ENCODE measurements at places on chromosomes 16 and 17. TPM values are rescaled to one million over a fixed set of nuclear protein-coding genes. Genes with fewer than 3 reads are reported as not detected.
A peak's percentile ranks its signal among the peaks of the same experiment; 100 is the strongest.

- peak overlapping the region; percentile 94 for H3K27ac ChIP-seq
- H3K27me3 ChIP-seq, result no peaks in the 10 kb centered on the region
- H3K4me1 ChIP-seq, result peaks cover 26% of the 10 kb centered on the region
- no peaks in the 10 kb centered on the region for H3K36me3 ChIP-seq
- DNase-seq, result no peak
Measured at GRCh38 chr16:11915114-11915643, 577 bp downstream of the GSPT1 start.

Gene TMEM231
- total RNA-seq, result 12.0 TPM

DNA sequence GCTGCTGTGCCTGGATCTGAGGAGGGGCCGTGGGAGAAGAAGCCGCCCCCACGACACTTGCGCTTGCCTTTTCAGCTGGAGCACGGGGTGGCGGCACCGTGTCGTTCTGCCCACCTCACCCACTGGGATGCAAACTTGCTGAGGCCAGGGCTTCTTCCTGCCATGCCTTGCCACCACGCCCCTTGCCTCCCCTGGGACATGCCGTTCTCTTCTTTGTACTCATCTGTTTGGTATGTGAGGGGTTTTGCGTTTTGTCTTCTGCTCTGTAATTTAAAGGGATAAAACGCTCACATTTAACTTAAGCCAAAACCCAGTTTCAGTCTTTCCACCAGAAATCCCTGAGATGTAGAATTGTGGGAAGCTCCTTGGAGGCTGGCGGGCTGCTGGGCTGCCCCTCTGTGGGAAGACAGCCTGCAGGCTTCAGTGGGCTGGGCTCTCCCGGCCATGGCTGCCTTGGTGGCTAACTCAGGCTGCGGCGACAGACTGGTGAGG lies 180.2 kb downstream of the RPTOR start:
- H3K4me1 ChIP-seq, result no peaks in the 10 kb centered on the region
- H3K27ac ChIP-seq, result no peak overlapping the region
- no peaks in the 10 kb centered on the region for H3K27me3 ChIP-seq
- H3K4me3 ChIP-seq, result no peak overlapping the region
- DNase-seq, result no peak
- no peaks in the 10 kb centered on the region for H3K36me3 ChIP-seq

Gene CRYBA1
- not detected for total RNA-seq

GRCh38 chr17:67403483-67403882 lies 26.4 kb downstream of the PITPNC1 start:
- no peaks in the 10 kb centered on the region for H3K4me1 ChIP-seq
- H3K27ac ChIP-seq, result no peak overlapping the region
- H3K4me3 ChIP-seq, result no peak overlapping the region

- no peak for DNase-seq
- peak overlapping the region; percentile 80 for H3K27ac ChIP-seq
- no peaks in the 10 kb centered on the region for H3K27me3 ChIP-seq
- H3K36me3 ChIP-seq, result no peaks in the 10 kb centered on the region
- H3K4me1 ChIP-seq, result peaks cover 34% of the 10 kb centered on the region
- no peak overlapping the region for H3K4me3 ChIP-seq
Measured at GRCh38 chr17:77287432-77288068, 146.8 kb downstream of the SEC14L1 start.

- H3K27ac ChIP-seq, result no peak overlapping the region
- no peaks in the 10 kb centered on the region for H3K4me1 ChIP-seq
Measured at GRCh38 chr16:34648-34987, 18.8 kb downstream of the POLR3K start.

- no peak for DNase-seq
- H3K27ac ChIP-seq, result no peak overlapping the region
- H3K4me3 ChIP-seq, result no peak overlapping the region
- no peaks in the 10 kb centered on the region for H3K27me3 ChIP-seq
- H3K36me3 ChIP-seq, result peaks cover 35% of the 10 kb centered on the region
- H3K4me1 ChIP-seq, result no peaks in the 10 kb centered on the region
Measured at GRCh38 chr17:21542991-21543390, 149.3 kb upstream of the KCNJ18 start.

DNA sequence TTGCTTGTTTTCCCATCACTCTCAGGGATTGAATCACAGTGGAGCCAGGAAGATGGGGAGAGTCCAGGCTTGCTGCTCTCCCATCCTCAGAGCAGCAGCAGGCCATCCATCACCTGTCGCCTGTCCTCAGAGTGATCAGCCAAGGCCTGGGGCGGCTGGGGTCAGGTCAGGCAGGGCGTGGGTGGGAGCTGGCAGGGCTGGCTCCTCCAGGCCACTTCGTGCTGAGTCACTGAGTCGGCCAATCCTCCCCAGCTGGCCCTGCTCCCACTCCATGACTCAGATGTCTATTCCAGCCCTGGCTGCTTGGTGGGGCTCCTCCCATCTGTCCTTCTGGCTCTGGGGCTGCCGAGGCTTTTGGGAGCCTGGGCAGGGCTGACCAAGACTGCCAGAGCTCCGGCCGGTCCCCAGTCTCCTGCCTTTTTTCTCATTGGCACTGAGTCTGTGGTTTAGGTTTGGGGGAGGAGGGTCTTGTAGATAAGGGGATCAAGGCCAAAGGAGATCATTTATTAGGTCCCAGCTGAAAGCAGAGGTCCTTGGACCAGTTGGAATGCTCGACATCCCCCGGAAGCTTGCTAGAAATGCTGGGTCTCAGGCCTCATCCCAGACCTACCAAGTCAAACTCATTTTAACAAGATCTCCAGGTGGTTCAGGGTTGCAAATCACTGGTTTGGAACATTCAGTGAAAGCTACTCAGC lies 72.7 kb downstream of the ABCC1 start:
- no peak overlapping the region for H3K27ac ChIP-seq
- peak; percentile 90 for DNase-seq
- peaks cover 10% of the 10 kb centered on the region for H3K4me1 ChIP-seq
- no peak overlapping the region for H3K4me3 ChIP-seq
- no peaks in the 10 kb centered on the region for H3K27me3 ChIP-seq

Gene TRIM72
- total RNA-seq, result under 0.01 TPM

GRCh38 chr17:11986942-11987329 lies 10.3 kb downstream of the ZNF18 start:
- no peaks in the 10 kb centered on the region for H3K4me1 ChIP-seq
- no peak overlapping the region for H3K4me3 ChIP-seq
- peak overlapping the region; percentile 37 for H3K27ac ChIP-seq
- no peaks in the 10 kb centered on the region for H3K27me3 ChIP-seq
- DNase-seq, result no peak

Gene KRTAP9-4
- total RNA-seq, result not detected

GRCh38 chr16:12207939-12208338 lies 231.4 kb downstream of the SNX29 start:
- no peak overlapping the region for H3K4me3 ChIP-seq
- no peak overlapping the region for H3K27ac ChIP-seq
- peaks cover 20% of the 10 kb centered on the region for H3K36me3 ChIP-seq
- H3K4me1 ChIP-seq, result no peaks in the 10 kb centered on the region
- H3K27me3 ChIP-seq, result no peaks in the 10 kb centered on the region

DNA sequence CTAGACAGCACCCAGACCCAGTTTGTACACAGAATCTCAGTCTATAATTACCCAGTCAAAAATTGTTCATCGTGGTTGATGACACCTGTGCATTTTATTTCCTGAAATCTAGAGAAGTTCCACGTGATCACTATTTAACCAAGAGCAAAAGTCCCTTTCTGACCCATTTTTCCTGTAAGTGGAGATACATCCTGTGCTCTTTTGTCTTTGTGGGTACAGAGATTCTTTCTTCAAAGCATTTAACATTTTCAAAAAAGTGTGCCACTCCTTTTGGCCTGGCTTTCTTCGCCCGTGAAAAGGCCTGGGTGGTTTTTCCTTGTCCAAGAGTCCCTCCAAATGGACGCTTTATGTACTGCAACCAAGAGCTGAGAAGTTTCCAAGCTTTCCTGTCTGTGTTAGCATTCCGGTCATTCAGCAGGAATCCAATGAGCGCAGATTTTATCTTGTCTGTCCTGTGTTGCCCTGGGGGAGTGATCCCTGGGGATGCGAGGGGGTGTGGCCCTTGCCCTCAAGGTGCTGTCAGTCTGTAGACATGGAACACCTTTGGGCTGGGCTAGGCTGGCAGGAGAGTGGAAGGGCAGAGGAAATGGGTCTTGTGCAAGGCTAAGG lies 161.1 kb upstream of the CACNG5 start:
- no peaks in the 10 kb centered on the region for H3K4me1 ChIP-seq
- H3K27ac ChIP-seq, result peak overlapping the region; percentile 54
- no peaks in the 10 kb centered on the region for H3K36me3 ChIP-seq
- H3K27me3 ChIP-seq, result no peaks in the 10 kb centered on the region

DNA sequence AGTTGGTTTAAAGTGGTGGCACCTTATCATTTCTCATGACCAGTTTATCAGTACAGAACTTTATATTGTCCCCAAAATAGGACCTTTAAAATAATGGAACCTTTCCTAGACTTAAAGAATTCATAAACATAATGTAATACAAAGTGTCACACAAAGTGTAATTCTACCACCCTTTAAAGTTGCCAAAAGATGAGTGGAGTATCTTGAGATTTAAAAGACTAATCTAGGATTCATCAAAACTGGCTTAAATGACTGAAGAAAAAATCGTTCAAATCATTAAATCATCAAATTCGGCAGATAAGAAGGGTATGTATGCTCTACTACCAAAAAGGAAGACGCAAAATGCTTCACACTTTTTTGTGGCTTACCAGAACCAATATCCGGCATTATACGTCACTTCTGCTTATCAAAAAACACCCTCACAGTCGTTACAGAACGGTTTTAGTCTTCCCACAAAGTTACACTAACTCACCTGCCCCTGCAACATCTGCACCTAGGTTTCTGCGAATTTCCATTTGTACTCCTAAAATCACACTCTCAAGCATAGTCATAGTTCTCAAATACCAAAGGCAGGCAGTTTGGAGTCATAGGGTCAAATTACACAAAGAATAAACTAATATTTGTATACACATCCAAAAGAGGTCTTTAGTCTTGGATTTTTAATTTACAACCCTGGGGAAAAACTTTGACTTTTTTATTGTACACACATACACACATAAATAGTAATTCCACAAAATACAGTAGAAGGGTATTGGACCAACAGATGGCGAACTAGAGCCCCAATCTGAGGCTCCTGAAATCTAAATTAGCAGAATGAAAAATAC lies 1.4 kb upstream of the KANSL1 start:
- H3K4me3 ChIP-seq, result peak overlapping the region; percentile 80
- H3K27me3 ChIP-seq, result no peaks in the 10 kb centered on the region
- H3K4me1 ChIP-seq, result peaks cover 14% of the 10 kb centered on the region
- peak; percentile 26 for DNase-seq
- H3K36me3 ChIP-seq, result no peaks in the 10 kb centered on the region
- peak overlapping the region; percentile 97 for H3K27ac ChIP-seq

GRCh38 chr17:67689534-67690177 lies 28.1 kb upstream of the NOL11 start:
- peak; percentile 89 for DNase-seq
- peaks cover 14% of the 10 kb centered on the region for H3K4me1 ChIP-seq
- H3K36me3 ChIP-seq, result no peaks in the 10 kb centered on the region

DNA sequence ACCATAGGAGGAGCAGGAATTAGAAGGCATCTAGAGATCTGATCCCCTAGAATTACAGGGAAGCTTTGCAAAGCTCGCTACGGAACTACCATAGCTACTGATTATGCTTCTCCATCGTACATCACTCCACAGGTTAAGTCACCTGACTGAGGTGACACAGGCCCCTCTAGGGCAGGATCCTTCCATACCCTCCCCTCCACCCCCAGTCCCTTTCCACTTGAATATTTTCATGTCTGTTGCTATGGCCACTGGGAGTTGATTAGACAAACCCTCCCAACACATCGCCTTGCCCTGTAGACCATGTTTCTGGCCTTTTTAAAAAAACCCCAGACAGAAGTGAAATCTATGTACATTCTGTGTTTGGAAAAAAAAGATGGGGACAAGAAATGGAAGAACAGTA lies 287.1 kb downstream of the SOX9 start:
- H3K4me1 ChIP-seq, result peaks cover 5% of the 10 kb centered on the region
- H3K4me3 ChIP-seq, result no peak overlapping the region
- peak overlapping the region; percentile 24 for H3K27ac ChIP-seq
- H3K27me3 ChIP-seq, result no peaks in the 10 kb centered on the region
- no peaks in the 10 kb centered on the region for H3K36me3 ChIP-seq

DNA sequence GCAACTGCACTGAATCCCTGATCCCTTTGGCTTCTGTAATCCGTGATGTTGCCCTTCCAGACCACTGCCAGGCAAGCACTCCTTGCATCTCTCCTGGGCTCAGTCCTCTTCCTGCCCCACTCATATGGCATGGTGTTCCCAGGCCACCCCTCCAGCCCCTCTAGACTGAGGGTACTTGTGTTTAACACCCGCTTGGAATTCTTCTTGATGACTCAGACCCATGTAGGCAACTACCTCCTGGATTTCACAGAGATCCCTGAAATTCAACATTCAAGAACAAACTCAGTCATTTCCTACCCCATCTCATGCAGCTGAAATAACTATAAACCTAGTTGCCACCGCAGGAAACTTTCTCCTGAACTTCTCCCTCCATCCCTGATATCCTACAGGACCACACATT lies 541.9 kb upstream of the CDH11 start:
- no peak for DNase-seq
- no peak overlapping the region for H3K27ac ChIP-seq
- H3K27me3 ChIP-seq, result no peaks in the 10 kb centered on the region
- H3K36me3 ChIP-seq, result no peaks in the 10 kb centered on the region
- no peak overlapping the region for H3K4me3 ChIP-seq
- H3K4me1 ChIP-seq, result no peaks in the 10 kb centered on the region

- H3K27me3 ChIP-seq, result no peaks in the 10 kb centered on the region
- no peak for DNase-seq
- peaks cover 38% of the 10 kb centered on the region for H3K4me1 ChIP-seq
- peaks cover 2% of the 10 kb centered on the region for H3K36me3 ChIP-seq
- peak overlapping the region; percentile 46 for H3K4me3 ChIP-seq
Measured at GRCh38 chr17:64780096-64781013, 118.2 kb upstream of the SMURF2 start.

- peak; percentile 40 for DNase-seq
- no peak overlapping the region for H3K4me3 ChIP-seq
- no peaks in the 10 kb centered on the region for H3K36me3 ChIP-seq
- no peaks in the 10 kb centered on the region for H3K4me1 ChIP-seq
- H3K27me3 ChIP-seq, result no peaks in the 10 kb centered on the region
Measured at GRCh38 chr16:4945560-4946502, 8.9 kb upstream of the PPL start.

GRCh38 chr17:56549501-56549900 lies 44.0 kb upstream of the NOG start:
- no peak for DNase-seq
- H3K27me3 ChIP-seq, result no peaks in the 10 kb centered on the region
- no peaks in the 10 kb centered on the region for H3K36me3 ChIP-seq

DNA sequence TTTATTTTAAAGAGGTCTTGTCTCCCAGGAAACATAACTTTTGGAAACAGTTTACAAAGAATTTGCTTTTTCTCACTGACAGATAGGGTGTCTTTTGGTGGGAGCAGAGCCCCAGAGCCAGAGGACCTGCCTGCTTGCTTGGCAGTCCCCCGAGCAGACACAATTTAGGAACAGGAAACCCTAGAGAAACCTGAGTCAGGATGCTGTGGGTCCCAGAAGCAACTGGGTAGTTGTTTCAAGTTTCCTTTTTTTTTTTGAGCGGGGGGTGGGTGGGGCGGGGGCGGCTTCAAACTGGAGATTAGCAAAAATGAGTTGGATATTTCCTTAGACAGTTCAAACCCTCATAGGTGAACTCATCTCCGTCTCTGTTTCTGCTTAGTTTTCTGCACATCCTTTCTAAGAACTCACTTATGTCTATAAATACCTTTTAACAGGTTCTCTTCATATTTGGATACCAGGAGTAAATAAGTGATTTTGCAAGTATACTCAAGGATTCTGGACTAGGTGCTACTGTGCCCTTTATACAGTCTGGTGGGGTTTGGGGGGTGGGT lies 135.1 kb downstream of the PRKCA start:
- no peak overlapping the region for H3K27ac ChIP-seq
- no peaks in the 10 kb centered on the region for H3K36me3 ChIP-seq
- no peaks in the 10 kb centered on the region for H3K4me1 ChIP-seq
- DNase-seq, result no peak
- no peak overlapping the region for H3K4me3 ChIP-seq

- H3K4me3 ChIP-seq, result no peak overlapping the region
- no peaks in the 10 kb centered on the region for H3K36me3 ChIP-seq
- no peaks in the 10 kb centered on the region for H3K4me1 ChIP-seq
- H3K27ac ChIP-seq, result no peak overlapping the region
- no peaks in the 10 kb centered on the region for H3K27me3 ChIP-seq
Measured at GRCh38 chr17:74051348-74051747, 152.1 kb upstream of the RPL38 start.

Data from tibial nerve (tissue), 4 donors.